Fibroblast of lung (primary cell): ENCODE measurements at places on chromosomes 13 and 19.

GRCh38 chr19:49224879-49225278 is 67.3 kb downstream of the TRPM4 start:
- DNase-seq: peak; percentile 39

- DNase-seq: no peak
Observed at GRCh38 chr13:104422668-104423067, 1356.5 kb upstream of the SLC10A2 start.

DNA sequence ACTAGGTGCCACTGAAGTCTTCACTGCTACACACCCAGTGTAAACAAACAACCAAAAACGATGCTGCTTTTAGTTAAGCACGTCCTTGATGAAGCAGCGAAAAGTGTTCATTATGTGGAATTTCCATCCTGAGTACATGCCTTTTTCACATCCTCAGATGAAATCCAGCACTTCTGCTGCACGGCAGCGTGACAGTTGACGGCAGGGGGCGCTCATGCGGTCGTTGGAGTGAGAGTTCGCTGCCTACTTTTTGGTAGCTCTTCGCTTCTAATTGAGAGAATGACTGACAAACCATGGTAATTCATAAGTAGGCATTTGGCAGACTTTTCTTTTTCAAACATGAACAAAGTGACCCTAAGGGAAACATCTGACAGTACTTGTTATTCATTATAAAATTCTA is 1124.9 kb downstream of the EFNB2 start:
- no peak for DNase-seq

GRCh38 chr13:75831389-75831788 is 195.3 kb downstream of the LMO7 start:
- DNase-seq: no peak

DNA sequence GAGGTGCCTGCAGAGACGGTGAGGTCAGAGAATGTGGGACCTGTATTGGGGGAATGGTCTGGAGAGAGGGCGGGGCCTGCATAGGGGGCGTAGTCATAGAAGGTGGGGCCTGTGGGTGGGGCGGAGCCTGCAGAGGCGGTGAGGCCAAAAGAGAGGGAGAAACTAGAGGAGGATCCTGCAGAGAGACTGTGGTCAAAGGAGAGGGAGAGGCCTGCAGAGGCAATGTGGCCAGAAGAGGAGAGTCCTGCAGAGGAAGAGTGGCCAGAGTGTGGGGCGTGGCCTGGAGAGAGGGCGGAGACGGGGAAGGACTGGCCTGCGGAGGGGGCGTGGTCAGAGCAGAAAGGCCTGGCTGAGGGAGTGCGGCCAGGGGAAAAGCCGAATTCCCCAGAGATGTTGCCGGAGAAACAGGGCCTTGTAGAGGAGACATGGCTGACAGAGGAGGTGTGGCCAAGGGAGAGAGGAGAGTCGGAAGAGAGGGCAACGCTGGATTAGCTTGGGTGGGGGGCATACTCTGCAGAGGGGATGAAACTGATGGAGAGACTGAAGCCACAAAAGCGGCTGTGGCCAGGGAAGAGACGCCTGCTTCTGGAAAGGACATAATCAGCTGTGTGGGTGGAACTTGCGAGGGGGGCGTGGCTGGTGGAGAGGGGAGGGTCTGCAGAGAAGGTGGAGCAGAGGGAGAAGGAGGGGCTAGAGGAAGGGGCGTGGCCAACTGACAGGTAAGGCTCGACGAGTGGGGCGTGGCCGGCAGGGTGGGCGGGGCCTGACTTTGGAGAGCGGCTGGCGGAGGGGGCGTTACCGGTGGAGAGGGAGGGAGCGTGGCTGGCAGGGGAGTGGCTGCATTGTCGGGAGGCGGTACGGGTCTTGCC is 2.5 kb downstream of the PRR36 start:
- peak; percentile 85 for DNase-seq

DNA sequence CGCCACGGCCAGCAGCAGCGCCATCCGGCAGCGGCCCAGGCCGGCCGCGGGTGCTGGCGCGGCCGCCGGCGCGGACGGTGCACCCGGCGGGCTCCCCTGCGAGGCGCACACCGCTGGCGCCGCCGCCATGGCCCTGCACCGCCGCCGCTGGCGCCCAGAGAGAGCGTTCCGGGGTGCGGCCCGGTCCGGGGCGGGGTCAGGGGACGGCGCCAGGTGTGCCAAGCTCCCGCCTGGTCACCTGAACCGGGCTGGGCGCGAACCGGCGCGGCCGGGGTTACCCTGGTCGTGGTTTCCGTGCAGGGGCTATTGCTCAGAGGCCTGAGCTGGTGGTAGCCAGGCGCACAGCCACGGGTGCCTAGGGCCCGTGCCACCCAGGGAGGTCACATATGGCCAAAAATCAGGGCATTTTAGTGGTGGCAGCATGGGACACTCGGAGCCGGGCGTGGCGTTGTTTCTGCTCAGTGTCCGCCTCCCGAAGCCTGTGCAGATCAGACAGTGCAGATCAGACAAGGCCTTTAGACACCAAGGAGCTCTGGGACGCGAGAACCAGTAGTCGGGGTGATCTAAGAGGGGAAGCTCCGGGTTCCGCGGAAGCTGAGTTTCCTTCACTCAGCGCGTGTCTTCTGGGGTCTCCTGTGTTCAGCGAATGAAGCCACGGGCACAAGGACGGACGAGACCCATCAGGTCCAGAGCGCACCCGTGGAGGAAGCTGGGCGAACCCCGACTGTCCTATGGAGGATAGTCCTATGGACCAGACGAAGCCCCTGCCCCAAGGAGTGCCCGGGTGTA is at the start of gene TMEM238:
TSS of gene TMEM238 (minus strand) at position 162 of the 789 bp plus-strand sequence. CDS start at position 129, 33 bp downstream.
- no peak for DNase-seq

GRCh38 chr19:38285567-38285966 is 18.5 kb upstream of the C19orf33 start:
- no peak for DNase-seq

DNA sequence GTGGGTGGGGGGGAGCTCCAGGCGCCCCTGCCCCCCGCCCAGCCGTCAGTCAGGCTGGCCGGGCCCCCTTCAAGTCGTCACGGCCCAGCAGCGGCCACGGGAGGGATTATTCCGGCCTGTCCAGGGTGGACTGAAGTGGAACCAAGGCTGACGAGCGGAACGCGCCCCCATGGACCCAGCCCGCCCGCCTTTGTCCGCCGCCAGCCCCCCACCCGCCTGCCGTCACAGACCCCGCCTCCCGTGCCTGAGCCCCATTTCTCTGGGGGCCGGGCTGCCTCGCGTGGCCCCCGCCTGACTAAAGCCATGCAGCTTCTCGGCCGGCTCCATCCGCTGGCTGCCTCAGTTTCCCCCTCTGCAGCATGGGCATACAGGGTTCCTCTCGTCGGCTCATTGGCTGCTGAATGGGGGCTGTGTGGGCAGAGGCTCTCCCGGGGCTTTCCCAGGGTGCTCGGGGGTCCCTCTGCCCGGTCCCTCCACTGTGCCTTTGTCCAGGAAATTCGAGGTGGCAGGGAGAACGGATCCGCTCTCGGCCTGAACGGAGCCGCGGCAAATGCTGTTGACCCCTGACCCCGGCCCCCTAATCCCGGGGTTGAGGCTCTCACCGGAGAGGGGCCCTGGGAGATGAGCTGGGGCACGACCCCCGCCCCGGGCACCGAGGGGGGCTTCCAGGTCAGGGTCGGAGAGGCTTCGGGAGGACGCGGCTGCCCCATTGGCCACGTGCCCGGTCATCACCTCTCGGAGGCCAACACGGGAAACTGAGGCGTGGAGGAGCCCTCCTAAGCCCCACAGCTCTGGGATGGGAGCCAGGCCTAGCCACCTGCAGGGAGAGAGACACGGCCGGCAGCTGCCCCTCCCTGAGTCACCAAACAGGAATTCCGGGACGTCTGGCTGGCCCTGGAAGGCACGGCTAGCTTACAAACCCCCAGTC is 27.4 kb downstream of the EFNA2 start:
- peak; percentile 11 for DNase-seq

DNA sequence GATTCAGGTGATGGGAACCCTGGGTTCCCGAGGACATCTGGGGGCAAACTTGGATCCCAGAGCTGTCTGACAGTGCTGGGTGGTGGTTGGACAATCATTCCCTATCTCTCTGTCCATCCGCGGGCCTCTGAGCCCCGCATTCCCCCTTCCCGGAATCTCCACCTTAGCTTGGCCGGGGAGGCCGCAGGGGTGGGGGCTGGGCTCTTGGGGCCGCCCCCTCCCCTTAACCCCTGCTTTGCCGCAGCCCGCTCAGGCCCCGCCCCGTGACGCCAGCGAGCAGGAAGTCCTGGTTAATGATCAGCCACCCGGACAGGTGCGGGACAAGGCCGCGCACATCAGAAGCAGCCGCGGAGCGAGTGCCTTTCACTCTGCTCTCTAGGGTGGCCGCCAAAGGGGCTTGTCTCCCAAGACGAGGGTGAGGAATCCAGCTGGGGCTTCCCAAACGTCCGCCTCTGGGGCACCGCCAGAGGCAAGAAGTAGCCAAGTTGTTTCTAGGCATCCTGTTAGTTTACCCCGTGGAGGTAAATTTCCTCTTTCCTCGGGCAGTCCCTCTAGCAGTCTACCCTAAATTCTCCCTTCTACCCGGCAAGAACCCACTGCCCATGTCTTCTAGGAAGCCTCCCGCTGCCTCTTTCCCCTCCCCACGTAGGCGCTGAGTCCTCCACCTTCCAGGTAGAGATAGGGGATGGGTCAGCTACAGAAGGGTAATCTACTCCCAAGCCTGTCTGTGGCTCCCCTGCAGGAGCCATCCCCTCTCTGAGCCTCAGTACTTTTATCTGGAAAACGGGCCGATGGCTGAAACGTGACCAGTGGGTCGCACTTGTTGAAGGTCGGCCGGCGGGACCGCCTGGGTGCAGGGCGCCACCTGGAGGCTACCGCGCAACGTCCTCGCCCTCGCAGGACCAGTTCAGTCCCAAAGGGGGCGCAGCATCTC is 3.0 kb downstream of the IRF2BP1 start:
- DNase-seq: peak; percentile 87

DNA sequence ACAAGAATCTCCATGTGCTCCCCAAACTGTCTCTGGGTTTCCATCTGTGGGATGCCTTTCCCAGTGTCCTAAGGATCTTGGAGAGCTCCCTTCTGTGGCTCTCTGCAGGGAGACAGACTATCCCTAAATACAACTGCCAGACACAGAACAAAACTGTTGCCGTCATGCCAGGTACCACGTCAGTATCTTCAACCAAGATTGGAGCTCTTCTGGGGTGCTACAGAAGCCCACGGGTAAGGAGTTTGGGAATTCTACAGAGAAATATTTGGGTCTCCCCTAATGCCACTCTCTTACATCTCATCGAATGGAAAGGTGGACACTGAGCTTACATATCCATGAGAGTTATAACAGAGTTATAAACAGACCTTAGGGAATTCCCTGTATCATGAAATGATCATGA is 4.9 kb upstream of the MBD3L3 start:
- no peak for DNase-seq

GRCh38 chr19:6772028-6772865 is at the start of gene VAV1:
Gene VAV1 (plus strand): TSS chr19:6772708. CDS start chr19:6772808, 100 bp downstream.
- DNase-seq: no peak

DNA sequence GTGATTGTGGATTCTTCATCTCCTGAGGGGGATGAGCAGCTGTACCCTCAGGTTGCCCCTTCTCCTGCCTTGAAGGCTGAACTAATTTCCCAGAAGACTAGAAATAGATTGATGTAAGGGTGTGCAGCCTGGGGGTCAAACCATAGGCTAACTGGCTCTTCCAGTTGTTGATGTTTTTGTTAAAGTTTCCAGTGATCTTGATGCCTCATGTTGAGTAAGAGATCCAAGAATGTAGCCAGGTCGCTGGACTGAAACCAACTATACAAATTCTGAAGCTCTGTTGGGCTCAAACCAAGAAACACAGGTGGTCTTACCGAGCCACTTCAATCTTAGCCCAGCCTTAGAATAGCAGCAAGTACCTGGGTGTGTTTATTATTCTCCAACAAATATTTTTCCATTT is 391.8 kb downstream of the KLF5 start:
- DNase-seq: no peak

- DNase-seq: no peak
Observed at GRCh38 chr13:53336441-53337160, 308.0 kb downstream of the OLFM4 start.

DNA sequence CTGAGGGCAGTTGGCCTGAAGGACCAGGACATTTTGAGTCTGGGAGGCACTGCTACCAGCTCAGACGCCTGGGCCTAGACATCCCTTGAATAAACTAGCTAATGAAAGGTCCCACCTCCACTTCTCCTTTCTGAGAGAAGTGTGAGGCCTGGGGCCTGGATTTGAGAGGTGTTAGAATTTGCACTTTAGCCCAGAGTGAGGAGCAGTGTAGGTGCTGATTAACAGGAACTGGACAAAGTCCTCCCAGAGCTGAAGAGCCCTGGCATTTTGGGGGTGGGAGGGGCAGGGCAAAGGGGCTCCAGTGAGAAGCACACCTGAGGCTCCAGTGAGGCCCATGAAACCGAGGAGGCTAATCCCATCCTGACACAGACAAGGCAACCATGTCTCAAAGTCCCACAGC is 15.2 kb upstream of the SLC1A5 start:
- DNase-seq: no peak

GRCh38 chr19:6470173-6470572 is 6.1 kb downstream of the CRB3 start:
- DNase-seq: no peak

GRCh38 chr13:110396476-110396875 is 89.4 kb downstream of the COL4A2 start:
- no peak for DNase-seq

DNA sequence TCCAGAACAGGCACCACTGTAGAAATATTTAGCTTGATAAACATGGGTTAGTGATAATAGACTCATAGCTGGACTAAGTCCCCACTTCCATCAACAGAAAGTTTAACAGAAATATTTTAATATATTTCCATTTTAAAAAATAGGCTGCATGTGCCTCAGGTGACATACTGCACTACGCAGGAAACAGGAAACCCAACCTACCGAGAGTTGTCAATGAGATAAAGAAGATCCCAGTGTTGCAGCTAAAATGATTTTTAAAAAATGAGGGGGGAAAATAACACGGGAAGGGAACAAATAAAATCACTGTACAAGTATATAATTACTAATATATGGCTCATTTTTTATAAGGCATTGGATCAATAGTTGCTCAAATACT is 154.8 kb downstream of the TBC1D4 start:
- DNase-seq: no peak

- peak; percentile 83 for DNase-seq
Observed at GRCh38 chr13:19713186-19713965, 69.4 kb downstream of the PSPC1 start.
